Retina (tissue), 1 donor: ENCODE measurements at places on chromosomes 2 and 18.

DNA sequence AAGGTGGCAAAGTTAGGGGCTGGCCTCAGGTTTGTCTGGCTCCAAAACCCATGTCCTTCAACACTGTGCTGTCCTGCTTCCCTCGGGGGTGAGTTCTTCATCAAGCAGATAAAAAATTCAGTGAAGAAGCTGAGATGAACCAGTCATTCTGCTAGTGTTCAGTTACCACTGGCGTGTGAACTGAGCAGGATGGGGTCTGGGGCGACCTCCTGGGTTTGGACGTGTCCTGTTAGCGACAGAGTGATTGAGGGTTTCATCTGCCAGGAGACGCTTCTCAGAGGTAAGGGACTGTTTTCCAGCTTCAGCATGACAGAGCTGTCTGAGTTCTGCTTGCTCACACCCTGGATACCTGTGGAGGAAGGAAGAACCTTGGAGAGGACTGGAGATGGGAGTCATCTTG, 14.6 kb downstream of the CEP68 start:
- no peak for DNase-seq

GRCh38 chr2:216047397-216047796, 34.0 kb upstream of the MREG start:
- DNase-seq = no peak

GRCh38 chr2:18132697-18133096, 254.2 kb downstream of the KCNS3 start:
- no peak for DNase-seq

GRCh38 chr2:100321866-100322820, at the start of gene LONRF2:
Gene LONRF2, minus strand, starts transcription at chr2:100322501. Its CDS starts 408 bp downstream, at chr2:100322093.
- peak; percentile 83 for DNase-seq

DNA sequence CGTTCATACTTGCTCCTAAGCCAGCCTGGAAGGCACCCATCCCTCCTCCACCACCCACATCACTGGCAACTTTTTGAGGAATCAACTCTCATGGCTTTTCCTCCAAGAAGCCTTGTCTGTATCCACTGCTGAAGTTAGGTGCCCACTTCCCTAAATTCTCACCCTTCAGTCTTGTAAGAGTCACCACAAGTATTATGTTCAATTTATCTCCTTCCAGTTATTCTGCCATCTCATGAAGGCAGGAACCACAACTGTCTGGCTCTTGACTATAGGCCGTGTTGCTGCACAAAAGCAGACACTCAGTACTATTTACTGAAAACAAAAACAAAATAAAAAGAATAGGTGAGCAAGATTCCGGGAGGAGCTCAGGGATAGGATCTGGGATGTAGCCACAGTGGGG, 234.8 kb downstream of the CYRIA start:
- no peak for DNase-seq

DNA sequence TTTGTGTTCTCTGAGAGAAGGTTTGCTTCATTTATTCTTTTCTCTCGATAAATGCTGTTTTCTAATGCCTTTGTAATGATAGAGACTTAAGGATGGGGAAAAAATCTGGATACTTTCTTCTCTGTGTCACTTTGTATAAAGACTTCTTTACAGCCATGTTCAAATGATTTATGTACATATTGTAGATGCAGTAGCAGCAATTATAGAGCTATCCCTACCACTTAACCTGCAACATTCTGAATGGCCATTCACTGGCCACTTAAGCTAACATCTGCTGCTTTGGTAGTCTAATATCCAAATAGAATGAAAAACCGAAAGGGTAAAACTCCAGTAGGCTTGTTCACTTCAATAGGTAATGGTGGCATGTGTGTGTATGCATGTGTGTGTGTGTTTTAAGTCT, 97.8 kb downstream of the CSRNP3 start:
- no peak for DNase-seq

DNA sequence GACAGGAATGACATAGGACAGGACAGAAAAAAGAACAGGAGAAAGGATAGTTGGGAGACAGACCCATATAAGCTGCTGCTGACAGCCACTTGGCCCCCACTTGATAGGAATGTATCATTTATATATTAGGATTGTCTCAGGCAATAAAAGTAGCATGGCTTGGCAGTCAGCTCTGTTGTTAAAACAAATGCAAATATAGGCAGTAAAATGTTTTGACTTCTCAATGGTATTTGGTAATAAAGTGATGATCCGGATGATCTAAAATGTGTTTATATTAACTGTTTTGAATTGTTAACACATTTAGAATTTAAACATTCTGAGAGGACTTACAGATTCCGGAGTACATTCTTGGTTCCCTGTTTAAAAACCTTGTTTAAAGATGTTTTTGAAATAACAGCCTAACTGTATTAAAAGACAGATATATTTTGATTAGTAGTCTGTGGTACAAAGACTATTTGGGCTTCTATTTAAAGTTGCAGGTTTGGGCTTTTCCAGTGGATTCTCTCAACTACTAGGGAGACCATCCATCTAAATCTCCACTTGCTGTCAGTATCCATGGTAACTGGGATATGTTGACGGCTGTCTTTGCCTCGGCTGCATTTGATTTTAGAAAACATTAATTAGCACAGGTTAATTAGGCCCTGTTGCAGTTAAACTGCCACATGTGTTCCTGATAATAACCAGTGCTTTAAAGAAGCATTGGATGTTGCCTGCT, 147.6 kb downstream of the ESCO1 start:
- no peak for DNase-seq

DNA sequence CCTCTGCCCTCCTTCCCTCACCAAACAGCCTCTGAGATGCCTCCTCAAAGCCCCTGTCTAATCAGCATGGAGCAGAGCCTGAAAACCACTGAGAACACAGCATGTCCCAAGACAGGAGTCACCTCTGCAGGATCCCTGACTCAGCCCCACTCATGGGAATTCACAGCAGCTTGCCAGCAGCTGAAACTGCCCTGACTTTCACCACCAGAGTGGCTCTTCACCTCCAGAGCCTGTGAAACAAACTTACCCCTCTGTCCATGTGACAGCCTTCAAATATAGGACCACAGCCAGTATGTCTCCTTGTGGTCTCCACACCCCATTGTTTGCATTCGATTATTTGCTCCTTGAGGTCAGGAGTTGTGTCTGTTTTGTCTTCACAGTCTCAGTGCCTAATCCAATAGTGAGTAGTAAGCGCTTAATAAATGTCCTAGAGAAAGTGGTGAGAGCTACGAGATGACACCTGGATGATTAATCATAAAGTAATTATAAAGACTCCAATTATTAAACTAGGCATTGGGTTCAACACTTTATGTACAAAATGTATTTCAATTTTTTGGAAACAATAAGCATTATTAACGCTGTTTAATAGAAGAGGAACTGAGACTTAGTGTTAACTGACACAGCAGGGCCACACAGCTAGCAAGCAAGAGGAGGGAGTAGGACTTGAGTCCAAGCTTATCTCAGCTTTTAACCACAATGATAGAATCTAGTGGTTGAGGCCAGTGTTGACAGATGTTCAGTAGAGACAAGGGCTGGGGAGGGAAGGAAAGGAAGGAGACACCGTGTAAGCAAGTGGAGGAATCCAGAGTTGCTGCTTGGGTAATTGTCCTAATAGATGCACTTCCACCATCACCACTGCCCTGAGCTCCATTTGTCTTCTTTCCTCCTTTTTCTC, 358.7 kb upstream of the TNP1 start:
- no peak for DNase-seq

DNA sequence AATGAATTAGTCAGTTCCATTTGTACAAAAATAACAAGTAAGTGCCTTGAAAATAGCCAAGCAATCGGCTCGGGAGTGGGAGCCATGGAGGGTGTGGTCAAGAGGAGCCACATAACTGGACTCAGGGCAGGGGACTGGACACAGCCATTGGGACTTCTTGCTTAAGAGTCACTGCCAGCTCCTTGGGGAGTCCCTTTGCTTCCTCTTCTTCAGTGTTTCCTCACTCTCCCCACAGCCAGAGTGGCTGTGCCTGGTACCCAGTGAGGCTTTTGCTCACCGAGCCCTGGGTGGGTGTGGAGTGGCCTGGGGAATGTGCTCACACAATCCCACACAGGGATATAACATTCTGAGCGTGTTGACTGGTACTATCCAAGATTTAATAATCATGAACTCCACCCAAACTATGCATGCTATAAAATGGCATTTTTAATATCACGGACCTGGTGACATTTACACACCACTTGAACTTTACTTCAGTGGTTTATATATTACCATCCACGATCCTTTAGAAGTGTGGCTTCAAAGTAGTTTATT, 94.6 kb downstream of the PTGR3 start:
- DNase-seq = no peak

DNA sequence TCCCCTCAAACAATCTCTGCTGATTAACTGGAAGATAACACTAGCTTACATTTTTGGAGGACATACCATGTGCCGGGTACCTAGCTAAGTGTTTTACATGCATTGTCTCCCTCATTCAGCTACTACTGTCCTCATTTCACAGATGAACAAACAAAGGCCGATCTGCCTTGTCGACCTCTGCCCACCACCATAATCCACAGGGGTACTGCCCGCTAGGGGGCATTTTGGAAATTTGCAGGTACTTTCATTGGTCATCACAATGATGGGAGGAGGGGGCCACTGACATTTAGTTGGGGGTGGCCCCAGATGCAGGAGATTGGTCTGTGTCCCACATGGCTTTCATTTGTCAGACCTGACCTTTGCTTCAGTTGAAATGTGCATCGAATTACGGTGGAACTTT, 3.9 kb upstream of the TMEM163 start:
- no peak for DNase-seq

DNA sequence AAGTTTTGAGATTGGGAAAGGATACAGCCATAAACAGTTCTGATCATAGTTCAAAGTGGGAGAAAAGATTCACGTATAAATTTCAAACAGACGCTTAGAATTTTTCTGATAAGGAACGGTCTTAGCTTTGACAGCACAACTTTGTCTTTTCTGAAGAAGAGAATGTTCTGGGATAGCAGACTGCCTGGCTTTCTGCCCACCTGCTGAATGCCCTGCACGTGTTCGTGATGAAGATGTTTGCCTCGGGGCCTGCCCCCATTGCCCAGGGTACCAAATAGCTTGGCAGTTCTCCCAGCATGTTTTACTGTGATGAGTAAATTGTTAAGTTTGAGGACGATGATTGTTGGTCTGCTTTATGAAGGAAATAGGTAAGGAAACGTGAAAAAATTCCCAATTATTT, 4.6 kb downstream of the MRPL33 start:
- DNase-seq = no peak

DNA sequence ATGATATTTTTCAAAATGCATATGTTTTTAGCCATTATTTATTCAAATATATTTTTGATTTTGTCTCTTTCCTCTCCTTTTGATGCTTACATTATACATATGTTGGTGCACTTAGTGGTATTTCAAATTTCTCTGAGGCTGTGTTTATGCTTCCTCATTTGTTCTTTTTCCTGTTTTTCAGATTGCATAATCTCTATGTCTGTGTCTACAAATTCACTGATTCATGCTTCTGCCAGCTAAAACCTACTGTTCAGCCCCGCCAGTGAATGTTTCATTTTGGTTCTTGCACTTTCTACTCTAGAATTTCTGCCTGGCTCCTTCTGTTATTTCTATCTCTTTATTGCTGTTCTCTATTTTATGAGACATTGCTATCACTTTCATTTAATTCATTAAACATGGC, 951.7 kb upstream of the CNTNAP5 start:
- DNase-seq = no peak

- peak; percentile 82 for DNase-seq
Measured at GRCh38 chr2:147844697-147845410, at the start of gene ACVR2A. Gene ACVR2A, plus strand, starts transcription at chr2:147845029. Its CDS starts 124 bp downstream, at chr2:147845153.

- DNase-seq = no peak
Measured at GRCh38 chr18:22179174-22179573, 9.8 kb downstream of the GATA6 start.

- no peak for DNase-seq
Measured at GRCh38 chr18:56803051-56803450, 151.9 kb downstream of the WDR7 start.

- DNase-seq = no peak
Measured at GRCh38 chr2:6423157-6423556, 442.6 kb downstream of the CMPK2 start.

DNA sequence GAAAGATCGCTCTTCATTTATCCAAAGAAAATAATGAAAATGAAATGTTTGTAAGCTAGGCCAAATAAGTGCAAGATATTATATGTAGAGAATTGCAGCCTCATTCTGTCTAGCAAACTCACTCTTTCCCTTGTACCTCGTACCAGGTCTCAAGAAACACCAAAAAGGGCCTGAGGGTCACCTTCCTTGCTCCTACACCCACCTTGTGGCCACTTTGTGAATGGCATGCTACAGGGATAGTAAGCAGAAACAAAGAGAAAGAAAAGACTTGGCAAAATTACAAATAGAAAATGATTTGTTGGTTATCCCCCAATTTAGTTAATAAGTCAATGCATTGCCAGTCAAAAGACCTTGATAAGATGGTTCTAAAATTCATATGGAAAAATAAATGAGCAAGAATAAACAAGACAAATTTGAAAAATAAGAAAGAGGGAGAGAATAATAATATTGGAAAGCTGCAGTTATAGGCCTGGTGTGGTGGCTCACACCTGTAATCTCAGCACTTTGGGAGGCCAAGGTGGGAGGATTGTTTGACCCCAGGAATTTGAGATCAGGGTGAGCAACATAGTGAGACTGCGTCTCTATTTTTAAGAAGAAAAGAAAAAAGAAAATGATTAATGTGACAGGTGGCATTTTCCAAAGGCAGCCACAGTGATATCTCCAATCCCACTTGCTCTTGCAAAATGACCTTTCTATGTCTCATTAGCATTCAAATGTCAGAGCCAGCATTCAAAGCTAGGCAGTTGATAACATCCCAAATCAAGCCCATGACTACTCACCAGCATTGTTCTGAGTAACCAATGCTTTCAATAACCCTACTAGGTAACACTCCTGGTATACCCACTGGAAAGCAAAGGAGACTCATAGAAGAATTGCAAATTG, 38.8 kb upstream of the BMP10 start:
- peak; percentile 54 for DNase-seq

GRCh38 chr2:65607662-65608305, 175.4 kb upstream of the SPRED2 start:
- DNase-seq = no peak

DNA sequence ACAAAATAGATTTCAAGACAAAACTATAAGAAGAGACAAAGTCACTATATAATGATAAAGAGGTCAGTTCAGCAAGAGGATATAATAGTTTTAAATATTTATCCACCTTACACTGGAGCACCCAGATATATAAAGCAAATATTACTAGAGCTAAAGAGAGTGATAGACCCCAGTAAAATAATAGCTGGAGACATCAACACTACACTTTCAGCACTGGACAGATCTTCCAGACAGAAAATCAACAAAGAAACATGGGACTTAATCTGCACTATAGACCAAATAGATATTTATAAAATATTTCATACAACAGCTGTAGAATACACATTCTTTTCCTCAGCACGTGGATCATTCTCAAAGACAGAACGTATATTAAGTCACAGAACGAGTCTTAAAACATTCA, 86.6 kb downstream of the ATP8B1 start:
- no peak for DNase-seq

- no peak for DNase-seq
Measured at GRCh38 chr18:31281437-31281836, 36.5 kb upstream of the DSG1 start.

DNA sequence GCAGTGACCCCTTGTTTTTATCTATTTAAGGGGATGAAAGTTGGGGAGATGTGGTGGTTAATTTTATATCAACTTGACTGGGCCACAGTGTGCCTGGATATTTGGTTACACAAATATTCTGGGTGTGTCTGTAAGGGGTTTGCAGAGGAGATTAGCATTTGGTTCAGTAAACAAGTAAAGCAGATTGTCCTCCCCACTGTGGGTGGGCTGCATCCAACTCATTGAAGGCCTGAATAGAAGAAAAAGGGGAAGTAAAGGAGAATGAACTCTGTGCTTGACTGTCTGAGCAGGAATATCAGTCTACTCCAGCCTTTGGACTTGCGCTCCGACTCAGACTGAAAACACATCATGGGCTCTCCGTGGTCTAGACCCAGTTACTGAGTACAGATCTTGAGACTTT, 80.9 kb downstream of the GCA start:
- no peak for DNase-seq
